ENCODE measurements at places on chromosomes 7 and 10.

DNA sequence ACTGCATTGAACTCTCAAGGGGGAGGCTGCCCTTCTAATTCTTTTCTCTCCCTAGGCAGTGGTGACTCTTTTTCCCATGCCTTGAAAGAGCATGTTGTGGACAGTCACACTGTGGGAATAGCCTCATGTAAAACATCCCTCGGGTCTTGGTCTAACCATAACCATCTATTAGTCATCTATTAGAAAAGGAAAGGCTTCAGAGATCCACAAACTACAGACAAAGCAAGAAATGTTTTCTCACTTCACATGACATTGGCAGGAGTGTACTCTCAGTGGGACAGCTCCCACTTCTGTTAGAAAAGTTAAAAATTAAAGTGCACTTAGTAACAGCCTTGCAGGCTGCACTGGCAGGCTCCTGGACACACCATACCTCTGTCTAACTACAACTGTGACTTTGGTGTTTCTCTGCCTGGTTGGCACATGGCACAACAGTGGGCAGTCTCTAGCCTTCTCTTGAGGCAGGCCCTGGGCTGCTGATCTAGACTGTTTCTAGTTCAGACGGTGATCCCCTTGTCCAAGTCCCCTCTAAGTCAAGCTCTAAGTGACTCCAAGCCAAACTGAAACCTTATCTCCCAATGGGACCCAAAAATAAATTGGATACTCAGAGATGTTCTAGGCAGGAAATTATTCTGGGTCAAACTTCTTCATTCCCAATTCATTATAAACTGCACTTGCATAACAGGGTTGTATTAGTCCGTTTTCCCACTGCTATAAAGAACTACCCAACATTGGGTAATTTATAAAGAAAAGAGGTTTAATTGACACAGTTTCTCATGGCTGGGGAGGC, 57.9 kb upstream of the ITGB1 start:
- DNase-seq: no peak

DNA sequence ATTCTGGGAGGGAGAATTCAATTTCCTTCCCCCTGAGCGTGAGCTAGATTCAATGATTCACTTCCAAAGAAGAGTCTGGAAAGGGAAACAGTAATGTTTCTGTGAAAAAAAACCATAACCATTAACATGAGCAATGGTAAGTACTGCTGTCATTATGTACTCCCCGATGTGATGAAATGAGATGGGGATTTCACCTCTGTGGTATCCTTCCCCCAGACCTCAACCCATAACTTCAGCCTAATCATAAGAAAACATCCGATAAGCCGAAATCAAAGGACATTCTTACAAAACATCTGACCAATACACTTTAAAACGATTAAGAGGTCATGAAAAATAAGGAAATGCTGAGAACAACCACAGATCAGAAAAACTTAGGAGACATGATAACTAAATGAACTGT, 27.2 kb downstream of the EZH2 start:
- DNase-seq: no peak

DNA sequence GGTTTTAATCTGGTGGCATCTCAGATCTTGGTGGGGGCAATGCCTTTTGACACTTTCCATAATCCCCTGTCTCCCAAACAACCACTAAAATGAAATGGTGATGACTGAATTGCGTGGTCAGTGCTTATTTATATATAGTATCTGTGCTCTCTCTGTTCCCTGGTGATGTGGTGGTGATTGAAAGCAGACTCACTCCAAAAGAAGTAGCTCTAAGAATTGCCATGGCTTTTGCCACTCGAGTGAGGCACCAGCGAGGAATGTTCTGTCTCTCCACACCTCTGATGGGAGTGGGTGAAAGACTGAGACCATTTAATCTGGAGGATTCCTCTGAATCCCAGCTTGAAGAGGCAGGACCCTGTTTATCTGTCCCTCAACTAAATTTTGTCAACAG, 2.8 kb downstream of the DUSP5 start:
- no peak for DNase-seq

DNA sequence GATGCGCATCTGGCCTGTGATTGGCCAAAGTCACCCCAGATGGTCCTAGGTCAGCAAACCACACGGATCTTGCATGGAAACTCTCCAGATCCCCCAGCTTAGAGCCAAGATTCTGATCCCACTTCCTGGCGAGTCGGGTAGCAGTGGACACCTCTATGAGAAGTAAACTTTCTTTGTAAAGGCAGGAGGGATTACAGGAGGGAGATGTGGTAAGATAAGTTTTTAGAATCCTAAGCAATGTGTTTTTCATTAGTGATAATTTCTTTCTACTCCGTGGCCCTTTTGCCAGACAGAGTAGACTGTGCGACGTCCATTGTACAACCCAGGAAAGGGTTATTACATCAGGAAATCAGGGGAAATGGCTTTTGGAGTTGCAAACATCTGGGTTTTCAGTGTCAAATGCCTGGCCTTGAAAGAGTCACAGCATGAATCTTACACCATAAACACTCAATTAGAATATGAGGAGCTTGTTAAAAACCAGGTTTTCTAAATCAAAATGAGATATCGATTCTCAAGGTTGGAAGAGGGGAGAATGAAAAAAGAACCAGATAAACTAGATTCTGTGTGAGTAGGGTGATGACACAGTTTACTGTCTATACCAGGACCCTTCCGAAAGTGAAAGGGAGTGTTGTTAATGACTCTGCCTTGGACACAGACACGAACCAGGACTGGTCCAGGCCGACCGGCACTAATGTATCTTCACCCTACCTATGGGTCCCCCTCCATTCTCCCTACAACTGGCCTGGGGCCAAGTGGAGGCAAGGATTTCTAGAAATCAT, 61.9 kb upstream of the WAC start:
- DNase-seq: no peak

- no peak for DNase-seq
These were observed 150.0 kb upstream of the LAMB4 start for GRCh38 chr7:108280136-108280535.

DNA sequence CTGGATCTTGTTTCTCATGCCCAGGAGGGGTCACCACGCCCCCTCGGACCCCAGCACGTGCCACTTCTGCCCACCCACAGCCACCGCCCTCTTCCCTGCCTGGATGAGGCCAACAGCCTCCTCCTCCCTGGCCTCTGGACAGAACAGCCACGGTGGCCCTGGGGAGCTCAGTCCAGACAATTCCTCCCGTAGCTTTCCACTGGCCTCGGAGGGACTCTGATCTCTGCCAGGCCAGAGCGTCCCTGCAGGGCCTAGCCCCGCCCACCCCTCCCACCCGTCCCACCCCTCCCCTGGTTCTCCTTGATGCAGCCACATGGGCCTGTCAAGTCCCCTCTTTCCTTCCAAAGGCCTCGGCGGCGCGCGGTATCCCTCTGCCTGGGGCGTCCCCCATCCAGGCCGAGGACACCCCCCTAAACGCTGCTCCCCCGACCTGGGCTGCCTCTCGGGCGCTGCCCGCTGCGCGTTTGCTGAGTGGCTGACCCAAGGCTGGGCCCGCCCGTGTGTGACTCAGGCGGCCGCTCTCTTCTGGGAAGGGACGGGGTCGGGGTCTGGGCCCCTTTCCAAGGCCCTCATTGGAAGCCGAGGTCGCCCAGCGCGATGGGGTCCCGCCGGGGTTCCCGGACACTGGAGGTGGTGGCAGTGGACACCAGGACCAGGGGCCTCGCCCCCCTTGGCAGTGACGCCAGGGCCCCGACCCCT, 557 bp downstream of the TMEM120A start:
- peak; percentile 63 for DNase-seq

DNA sequence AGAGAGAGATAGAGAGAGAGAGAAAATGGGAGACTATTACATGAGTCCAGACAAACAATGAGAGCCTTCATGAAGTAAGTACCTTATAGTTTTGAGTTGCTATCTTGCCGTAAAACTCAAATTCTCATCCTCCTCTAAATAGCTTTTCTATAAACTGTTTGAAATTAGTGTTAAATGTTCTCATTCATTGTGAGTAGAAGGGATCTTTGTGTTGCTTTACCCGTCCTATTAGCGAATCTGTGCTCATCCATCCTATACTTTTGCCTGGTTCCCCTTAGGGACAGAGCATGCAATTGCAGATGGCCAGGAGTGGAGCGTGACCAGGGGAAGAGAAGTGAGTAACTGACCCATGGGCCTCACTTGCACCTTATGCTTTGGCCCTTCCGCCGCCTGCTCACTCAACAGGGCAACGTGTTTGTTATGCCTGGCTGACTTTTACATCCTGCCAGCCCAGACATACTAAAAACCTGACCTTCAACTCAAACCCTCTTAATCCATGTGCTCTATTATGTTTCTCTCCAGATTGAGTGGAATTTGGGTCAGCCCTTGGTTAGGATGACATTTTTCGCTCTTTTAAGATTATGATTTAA, 244.2 kb upstream of the YAE1 start:
- no peak for DNase-seq

DNA sequence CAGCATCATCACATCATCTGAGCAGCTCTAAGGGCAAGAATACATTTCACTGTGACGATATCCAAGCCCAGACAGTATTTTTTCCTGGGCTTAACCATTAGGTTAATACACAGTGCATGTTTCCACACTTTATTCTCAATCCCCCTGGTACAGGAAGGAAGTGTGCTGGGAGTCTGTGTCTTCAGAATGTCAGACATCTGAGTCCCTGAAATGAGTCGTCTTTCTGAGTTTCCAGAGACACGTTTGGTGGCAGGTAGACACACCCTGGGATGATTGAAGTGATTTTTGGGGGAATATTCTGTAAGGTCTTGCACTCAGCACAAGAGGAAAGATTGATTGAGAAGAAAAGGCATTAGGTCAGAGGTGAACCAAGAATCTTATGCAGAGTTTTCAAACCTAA, 13.1 kb upstream of the SHH start:
- DNase-seq: no peak

DNA sequence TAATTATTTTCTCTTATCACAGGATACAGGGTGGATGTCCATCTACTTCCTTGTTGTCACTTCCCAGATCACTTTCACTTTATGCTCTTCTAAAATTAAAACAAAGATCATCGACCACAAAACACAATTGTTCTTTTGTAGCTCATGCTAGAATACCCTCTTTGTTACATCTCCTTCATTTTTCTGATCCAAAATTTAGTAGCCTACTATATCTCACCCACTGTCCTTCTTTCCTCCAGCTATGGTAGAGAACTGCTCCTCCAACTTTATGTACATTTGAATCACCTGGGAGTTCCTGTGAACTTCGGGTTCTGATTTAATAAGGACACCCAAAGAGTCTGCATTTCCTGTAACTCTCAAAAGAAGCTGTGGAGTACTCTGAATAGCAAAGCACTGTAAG, 1.2 kb upstream of the AHR start:
- DNase-seq: no peak

DNA sequence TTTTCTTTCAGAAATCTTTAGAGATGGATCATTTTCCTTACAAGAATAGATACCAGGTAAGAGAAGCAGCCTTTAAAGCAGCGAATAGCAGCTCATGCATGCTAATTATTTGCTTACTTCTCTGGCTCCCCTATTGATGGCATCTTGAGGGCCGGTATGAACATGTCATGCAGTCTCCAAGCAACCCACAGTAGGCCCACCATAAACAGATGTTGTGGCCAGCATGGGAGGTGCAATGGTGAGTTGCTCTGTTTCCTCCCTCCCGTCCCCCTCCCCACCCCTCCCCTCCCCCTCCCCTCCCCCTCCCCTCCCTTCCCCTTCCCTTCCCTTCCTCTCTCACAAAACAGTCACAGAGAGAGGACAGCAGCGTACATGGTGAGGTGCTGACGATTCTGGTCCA, 9.7 kb upstream of the ZNF273 start:
- no peak for DNase-seq

- no peak for DNase-seq
These were observed 3.2 kb upstream of the CLDN4 start for GRCh38 chr7:73827567-73828106.

- no peak for DNase-seq
These were observed 21.7 kb upstream of the PWWP2B start for GRCh38 chr10:132375116-132375794.

GRCh38 chr10:7410301-7410861, 453 bp downstream of the SFMBT2 start:
- peak; percentile 50 for DNase-seq

- peak; percentile 61 for DNase-seq
These were observed 16.5 kb upstream of the UBE2D1 start for GRCh38 chr10:58318346-58318745.

Measured in D341Med (cell line).